NCI-H2081 (cell line): ENCODE measurements at places on chromosomes 3 and 15.

- DNase-seq: no peak
Measured at GRCh38 chr15:69311319-69311721, 12.6 kb downstream of the PAQR5 start.

GRCh38 chr3:28243424-28244106 is 2.1 kb downstream of the CMC1 start:
- DNase-seq: no peak

DNA sequence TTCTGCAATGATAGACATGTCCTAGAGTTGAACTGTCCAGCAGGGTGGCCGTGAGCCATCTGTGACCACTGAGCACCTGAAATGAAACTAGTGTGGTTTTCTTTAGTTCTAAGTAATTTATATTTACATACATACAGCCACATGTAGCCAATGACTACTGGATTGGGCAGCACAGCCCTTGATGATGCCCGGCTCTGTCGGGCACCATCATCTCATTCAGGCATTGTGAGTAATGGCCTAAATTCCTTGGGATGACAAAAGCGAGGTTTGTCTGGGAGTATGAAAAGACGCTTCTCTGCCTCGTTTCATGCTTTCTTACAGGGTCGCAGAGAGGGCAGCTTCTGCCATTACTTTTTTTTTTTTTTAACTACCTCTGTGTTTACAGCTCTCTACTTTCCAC is 251.9 kb upstream of the HES1 start:
- DNase-seq: no peak

DNA sequence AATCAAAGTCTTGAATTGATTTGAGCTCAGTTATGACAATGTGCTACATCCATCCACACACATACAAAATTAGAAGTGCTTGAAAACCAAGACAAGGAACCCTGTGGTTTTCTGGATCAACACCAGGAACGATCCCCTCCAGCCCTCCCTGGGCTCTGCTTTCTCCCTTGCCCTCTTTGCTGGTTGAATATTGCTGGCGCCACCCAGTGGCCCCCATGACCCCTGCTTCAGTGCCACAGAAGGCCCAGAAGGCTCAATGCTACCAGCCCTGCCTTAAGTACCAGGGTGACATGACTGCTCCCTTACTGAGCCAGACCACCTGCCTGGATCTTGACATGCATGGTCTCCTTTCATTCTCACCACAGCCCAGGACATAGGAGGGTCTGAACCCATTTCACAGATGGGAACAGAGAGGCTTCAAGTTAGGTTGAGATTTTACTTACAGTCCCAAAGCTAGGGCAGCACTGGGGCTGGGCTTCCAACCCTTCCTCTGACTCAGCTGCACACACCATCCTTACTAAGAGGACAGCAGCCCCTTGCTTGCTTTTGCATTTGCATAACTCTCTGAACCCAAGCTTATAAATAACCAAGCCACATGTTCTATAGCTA is 15.0 kb downstream of the IL12A start:
- DNase-seq: peak; percentile 71

- DNase-seq: no peak
Measured at GRCh38 chr3:107765524-107765923, 242.8 kb downstream of the BBX start.

GRCh38 chr15:64460206-64460723 is at the start of gene ZNF609:
ZNF609 (plus strand) TSS chr15:64460578; CDS start chr15:64499420, 38,842 bp downstream.
- DNase-seq: peak; percentile 94

DNA sequence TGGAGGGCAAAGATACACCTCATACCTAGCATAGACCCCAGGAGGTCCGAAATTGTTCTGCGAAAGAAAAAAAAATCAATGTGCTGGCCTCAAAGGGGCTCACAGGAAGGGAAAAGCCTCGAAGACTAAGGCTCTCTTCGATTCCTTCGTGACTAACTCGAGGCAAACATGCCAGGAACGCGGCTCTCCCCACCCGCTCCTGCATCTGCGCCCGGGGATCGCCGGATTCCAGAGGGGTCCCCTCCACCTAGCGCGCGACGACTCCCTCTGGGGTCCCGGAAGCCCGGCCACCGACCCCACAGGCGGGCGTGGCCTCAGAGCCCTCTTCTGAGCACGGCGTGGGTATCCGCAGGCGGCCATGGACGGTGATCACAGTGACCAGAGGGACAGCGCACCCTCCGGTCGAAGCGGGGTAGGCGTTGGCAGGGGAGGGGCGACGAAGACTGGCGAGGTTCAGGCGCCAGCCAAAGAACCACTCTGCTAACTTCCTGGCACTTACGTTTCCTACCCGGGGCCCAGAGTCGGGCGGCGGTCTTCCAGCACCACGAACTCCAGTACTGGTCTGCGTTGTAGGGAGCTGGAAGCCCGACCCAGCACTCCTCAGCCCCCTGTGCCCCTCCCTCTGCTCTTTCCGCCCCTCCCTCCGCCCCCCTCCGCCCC is 515 bp upstream of the EIF3J start:
- DNase-seq: no peak

DNA sequence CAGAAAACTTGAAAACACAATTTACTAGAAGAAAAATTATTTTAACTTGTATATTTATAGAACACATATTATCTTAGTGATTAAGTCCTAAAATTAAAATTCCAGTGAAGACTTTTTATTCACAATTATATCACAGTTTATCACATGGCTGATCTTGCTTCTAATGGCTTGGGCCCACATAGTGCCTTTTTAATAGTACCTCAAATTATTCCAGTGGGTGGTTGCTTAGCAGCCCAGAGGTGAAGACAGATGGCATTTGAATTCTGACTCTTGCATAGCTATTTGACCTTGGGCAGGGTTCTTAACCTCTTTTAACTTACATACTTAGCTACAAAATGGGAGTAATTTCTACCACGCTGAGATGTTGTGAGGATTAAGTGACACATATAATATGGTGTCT is 214.7 kb upstream of the SGO1 start:
- DNase-seq: no peak

DNA sequence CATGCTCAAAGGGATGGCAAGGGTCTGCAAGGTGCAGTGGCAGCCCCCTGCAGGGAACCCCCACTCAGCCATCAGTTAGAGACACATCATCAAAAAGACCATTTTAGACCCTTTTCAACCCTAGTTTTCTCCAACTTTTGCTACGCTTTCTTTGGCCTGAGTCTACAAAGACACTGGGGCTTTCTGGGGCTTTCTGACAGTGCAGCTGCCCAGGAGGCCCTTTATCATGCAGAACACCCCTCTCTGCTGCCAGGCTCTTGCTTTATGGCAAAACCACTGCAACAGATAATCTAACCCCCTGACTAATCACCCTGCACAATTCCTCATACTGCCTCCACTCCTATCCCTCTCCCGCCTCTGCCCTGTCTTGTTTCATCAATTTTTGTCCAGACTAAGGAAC is 2.4 kb downstream of the NMNAT3 start:
- no peak for DNase-seq

GRCh38 chr3:78941587-78941986 is 826.2 kb downstream of the ROBO1 start:
- no peak for DNase-seq

DNA sequence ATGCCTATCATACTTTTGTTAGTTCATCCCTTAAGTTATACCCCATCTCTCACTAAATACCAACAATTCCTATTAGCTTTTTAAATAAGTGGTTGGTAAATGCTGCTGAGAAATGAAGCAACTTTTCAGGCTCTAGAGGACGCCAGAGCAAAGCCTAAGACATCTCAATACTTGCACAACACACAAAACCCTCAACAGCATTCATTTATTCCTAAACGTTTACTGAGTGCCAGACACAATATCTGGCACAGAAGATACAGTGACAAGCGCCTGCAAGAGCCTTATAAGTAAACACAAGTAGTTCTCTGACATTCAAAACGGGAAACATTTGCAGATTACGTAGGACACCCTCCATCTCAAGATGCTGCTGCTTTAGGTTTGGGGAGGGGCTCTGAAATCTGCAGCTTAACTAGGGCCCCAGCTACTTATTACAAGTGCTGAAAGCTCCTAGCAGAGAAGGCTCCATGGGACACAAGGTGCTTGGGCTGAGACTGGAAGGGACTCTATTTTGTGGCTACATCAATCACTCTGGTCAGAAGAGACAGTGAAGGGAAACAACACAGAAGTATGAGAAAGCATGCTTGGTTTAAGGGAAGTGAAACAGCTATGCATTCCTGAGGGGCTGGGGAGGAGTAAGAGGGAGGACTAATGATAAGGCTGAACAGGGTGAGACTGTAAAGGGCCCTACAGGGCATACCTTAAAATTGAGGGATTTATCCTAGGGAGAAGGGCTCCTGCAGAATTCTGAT is 311.3 kb downstream of the PLCL2 start:
- DNase-seq: no peak

GRCh38 chr15:37536967-37537605 is 397.4 kb upstream of the TMCO5A start:
- DNase-seq: no peak

- no peak for DNase-seq
Measured at GRCh38 chr3:73405853-73406252, 218.9 kb downstream of the PDZRN3 start.
